ENCODE measurements at places on chromosomes 4 and X. TPM values are rescaled to one million over a fixed set of nuclear protein-coding genes. Genes with fewer than 3 reads are reported as not detected.

IL13RA2 gene
- total RNA-seq, result not detected

SPATA18 gene
- total RNA-seq, result 2.9 TPM

LANCL3 gene
- 0.48 TPM for total RNA-seq

NPNT gene
- 62.1 TPM for total RNA-seq

AMOT gene
- total RNA-seq, result 12.5 TPM

SCFD2 gene
- 26.7 TPM for total RNA-seq

FGF2 gene
- 58.0 TPM for total RNA-seq

LGI2 gene
- 2.9 TPM for total RNA-seq
